ENCODE measurements at places on chromosomes 5 and 9.

DNA sequence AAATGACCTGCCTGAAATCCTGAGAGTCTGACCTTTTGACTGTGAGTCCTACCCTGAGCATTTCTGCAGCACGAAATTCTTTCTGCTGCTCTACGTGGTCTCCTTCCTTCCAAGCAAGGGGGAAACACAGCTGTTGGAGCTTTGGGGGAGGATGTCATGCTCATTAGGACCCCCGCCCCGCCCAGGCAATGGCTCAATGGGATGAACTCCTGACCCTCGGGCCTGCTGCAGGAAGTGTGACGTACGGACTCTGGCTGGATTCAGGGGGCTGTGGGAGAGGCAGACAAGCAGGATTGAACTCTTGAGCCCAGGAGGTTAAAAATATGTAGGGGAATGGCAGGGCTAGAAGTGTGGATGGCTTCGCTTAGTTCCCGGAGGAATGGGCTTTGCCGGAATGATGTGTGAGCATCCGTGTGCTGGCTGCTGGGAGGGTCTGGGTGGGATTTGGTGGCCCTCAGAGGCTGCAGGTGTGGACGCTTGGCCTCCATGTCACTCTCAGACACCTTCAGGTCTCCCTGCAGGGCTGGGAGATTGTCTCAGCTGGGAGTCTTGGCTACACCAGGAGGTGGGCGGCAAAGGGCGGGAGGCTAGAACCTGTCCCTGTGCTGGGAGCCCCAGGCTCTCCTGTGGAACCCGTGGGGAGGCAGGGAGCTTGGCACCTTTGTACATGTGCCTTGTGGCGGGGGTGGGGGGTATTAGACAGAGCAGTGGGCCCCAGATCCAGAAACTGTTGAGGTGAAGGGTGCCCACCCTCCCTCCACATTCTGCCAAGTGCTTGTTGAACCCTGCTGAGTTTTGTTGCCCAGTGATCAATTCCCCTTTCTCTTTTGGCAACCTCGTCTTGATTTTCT, 26.3 kb downstream of the STC2 start:
- DNase-seq: no peak

GRCh38 chr9:75889577-75889976, 896 bp upstream of the PCSK5 start:
- DNase-seq: peak; percentile 7

DNA sequence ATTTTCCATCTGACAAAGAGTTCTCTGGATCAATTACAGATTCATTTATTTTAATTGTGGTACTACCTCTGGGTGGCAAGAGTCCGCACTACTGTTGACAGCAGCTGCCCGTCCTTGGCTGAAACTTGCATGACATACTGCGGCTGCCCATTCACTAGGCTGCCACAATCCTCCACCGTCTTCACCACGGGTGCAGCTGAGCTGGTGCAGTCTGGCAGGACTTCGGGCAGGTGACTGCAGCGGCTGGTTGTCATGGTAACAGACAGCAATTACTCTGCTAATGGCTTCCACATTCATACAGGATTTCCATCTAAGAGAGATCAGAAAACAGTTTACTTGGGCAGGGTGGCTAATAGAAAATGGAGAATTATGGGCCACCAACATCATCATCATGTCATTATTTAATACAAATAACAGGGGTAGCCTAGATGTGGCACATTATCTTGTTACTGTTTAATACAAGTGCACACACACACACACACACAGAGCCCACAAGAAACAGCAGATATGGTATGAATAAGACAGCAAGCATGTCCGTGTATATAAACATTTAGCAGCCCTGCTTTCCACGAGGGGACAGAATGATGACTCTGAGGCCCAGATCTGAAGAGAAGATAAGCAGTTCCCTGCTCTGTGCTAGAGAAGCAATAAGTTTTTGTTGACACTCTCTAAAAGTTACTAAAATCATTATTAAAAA, 112.3 kb downstream of the MARCHF3 start:
- no peak for DNase-seq

DNA sequence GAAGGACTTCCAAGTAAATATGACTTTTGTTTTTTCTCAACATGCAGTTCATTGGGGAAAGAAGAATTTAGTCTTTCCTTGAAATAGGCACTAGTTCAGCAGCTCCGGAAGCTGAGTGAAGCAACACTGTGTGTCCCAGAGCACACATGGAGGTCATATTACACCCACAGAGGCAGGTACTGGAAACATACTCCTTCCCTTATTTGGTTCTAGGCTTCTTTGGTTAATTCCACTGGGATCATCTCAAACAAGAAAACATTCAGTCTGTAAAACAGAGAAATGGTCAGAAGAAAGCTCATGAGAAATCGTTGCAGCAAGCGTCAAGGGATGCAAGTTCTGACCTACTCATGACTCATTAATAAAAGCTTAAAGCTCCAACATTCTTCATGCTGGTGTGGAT, 175.1 kb upstream of the PCSK5 start:
- DNase-seq: no peak

DNA sequence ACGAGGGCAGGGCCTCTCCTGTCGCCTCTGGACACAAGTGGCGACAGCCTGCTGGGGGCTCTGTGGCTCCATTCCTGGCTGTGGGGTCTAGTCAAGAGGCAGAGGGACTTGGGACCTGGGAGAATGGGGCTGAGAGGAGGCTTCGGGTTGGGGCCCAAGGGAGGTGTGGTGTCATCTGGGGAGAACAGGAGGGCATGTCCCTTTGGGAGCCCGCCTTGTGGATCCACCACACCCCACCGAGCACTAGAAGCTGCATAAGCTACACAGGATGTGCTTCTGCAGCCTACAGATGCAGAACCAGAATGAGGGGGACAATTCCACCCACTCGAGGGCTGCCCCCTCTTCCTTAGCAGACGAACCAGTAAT, 3.9 kb upstream of the MAN1B1 start:
- DNase-seq: no peak

DNA sequence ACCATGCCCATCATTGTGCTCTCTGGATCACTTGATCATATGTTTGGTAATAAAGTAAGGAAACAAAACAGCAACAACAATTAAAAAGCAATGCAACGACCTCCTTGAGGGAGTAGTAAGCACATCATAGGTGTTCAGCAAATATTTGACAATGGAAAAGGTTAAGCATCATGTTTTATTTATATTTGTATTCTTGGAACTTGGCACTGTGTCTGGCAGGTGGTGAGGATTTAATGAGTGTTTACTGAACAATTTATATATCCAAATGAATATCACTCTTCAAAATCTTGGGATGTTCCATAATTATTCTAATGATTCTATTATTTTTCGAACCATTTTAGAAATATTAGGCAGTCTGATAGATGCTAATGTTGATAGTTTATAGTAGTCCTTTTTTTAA, 6.2 kb downstream of the PIP5K1B start:
- no peak for DNase-seq

GRCh38 chr9:21408817-21409216, at the start of gene IFNA8:
IFNA8 (plus strand) TSS chr9:21409117; CDS start chr9:21409177, 60 bp downstream.
- no peak for DNase-seq

- peak; percentile 37 for DNase-seq
Measured at GRCh38 chr5:172178301-172178987, 9.6 kb downstream of the STK10 start.

DNA sequence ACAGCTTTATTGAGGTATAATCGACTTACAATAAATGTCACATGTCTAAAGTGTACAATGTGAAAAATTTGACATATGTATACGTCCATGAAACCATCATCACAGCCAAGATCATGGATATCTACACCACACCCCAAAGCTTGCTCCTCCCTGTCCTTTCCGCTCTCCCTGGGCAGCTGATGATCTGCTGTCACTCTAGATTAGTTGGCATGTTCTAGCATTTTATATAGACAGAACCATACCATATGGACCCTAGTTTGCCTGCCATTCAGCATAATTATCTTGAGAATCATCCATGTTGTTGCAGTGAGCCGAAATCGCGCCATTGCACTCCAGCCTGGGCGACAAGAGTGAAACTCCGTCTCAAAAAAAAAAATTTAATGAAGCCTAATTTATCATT, 42.5 kb downstream of the ERGIC1 start:
- DNase-seq: no peak

- no peak for DNase-seq
Measured at GRCh38 chr9:16656432-16657169, 213.9 kb downstream of the BNC2 start.

- DNase-seq: no peak
Measured at GRCh38 chr5:145948921-145949320, 12.5 kb downstream of the SH3RF2 start.

GRCh38 chr9:1049641-1050040, 516 bp upstream of the DMRT2 start:
- DNase-seq: no peak

- no peak for DNase-seq
Measured at GRCh38 chr9:30459156-30459555, 1925.3 kb upstream of the ACO1 start.

DNA sequence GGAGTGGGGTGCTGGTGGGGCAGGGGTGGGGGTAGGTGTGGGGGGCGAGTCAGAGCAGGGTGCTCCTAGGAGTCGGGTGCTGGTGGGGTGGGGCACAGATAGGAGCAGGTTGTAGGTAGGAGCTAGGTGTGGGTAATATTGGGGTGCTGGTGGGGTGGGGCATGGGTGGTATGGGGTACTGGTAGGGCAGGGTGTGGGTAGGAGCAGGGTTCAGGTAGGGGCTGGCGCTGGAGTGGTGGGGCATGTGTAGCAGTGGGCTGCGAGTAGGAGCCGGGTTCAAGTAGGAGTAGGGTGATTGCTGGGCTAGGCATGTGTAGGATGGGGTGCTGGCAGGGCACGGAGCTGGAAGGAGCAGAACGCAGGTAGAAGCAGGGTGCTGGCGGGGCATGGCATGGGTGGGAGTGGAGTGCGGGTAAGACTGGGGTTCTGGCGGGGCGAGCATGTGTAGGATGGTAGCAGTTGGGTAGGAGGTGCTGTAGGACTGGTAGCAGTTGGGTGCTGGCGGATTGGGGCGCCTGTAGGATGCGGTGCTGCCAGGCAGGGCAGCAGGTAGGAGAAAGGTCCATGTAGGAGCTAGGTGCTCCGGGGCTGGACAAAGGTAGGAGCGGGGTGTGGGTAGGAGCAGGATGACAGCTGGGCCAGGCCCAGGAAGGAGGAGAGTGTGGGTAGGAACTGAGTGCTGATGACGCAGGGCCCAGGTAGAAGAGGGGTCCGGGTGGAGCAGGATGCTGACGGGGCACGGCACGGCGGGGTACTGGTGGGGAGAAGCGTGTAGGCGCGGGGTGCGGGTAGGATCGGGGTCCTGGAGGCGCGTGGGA, 105.5 kb upstream of the SIMC1 start:
- no peak for DNase-seq
